ENCODE measurements at places on chromosomes 5 and 9.

DNA sequence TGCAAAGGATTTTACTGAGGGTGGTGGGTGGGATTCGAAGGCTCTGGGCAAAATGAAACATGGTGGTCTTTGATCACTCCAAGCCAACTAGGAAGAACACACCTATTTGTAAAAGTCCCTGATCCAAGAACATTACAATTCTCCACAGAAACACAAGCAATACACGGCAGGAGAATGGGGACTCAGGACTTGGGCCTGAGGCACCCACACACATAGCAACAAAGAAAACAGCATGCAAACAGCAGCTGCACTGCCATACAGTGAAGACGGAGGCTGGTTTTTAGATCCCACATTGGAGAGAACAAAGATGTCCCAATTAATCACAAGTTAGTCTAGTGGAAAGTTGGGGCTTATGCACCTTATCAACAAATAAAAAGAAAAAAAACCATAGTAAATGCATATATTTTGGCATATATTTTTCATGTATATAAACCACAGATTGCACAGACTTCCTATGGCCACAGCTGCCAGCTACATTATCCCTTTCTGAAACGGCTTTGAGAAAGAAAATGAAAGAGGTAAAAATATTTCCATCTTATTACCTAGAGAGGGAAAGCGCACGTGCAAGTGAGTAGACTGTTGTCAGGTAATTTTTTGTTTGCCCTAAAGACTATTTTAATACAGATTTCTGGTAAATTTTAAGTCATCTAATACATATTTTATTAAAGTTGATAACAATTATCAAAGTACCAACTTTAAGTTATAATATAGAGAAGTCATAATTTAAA lies 410.9 kb downstream of the BNC2 start:
- no peak for DNase-seq

- no peak for DNase-seq
Measured at GRCh38 chr9:84007662-84008061, 27.1 kb downstream of the RMI1 start.

DNA sequence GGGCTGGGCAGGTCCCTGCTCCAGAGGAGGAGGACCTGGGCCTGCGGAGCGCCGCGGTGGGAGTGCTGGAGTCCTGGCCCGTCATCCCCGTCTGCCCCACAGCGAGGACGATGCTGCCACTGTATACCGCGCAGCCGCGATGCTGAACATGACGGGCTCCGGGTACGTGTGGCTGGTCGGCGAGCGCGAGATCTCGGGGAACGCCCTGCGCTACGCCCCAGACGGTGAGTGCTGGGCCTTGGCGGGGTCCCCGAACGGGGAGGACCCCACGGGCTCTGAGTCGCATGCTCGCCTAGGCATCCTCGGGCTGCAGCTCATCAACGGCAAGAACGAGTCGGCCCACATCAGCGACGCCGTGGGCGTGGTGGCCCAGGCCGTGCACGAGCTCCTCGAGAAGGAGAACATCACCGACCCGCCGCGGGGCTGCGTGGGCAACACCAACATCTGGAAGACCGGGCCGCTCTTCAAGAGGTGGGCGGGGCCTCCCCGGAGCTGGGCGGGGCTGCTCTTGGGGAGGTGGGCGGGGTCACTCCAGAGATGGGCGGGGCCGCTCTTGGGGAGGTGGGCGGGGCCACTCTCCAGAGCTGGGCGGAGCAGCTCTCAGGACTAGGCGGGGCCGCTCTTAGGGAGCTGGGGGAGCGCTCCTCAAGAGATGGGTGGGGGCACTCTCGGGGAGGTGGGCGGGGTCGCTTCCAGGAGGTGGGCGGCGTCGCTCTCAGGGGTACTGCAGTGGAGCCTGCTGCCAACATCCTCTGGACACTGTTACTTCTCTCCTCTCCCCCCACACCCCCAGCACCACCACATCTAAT lies 13.1 kb downstream of the LRRC26 start:
- DNase-seq, result peak; percentile 65

- DNase-seq, result no peak
Measured at GRCh38 chr9:120726484-120726883, 12.2 kb upstream of the MEGF9 start.

GRCh38 chr5:149325166-149325735 lies 20.0 kb upstream of the GRPEL2 start:
- no peak for DNase-seq

- DNase-seq, result no peak
Measured at GRCh38 chr5:14355391-14355790, 212.2 kb downstream of the TRIO start.

DNA sequence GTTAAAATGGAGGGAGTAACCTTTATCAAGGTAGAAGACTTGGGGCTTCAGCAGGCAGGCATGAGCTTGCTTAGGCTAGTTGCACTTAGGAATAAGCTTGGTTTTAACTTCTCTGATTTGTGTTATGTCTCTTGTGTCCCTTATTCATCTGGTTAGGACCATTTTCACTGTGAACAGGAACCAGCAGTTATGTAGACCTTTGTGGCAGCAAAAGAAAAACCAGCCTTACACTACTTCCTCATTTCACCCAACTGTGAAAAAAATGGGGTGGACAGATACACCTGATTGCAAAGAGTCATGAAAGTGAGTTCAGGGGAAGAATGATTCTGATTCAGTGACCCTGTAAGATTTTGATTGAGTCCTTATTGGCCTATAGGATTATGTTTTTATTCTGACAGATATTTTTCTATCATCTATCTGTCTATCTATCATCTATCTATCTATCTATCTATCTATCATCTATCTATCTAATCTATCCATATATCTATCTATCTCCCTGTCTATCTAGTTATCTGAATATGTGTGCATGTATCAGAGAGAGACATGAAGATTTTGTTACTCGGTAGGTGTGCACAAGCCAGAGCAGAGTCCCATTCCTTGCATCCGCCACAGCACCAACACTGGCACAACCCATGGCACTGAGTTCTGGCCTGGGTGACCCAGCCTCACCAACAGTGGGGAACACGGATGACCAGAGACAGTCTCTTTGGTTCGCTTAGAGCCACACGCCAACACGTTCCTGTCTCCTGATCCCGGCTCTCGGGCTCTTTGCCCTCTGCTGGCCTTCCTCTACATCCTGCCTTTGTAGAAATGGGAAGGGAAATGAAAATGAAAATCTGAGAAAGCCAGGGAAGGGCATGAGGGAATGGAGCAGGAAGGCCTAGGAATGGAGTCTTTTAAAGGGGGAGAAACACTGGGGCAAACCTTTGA lies 1.3 kb upstream of the ZNF366 start:
- no peak for DNase-seq

GRCh38 chr9:19252174-19252884 lies 21.8 kb downstream of the DENND4C start:
- no peak for DNase-seq
